ENCODE measurements at places on chromosomes 16 and 17.

DNA sequence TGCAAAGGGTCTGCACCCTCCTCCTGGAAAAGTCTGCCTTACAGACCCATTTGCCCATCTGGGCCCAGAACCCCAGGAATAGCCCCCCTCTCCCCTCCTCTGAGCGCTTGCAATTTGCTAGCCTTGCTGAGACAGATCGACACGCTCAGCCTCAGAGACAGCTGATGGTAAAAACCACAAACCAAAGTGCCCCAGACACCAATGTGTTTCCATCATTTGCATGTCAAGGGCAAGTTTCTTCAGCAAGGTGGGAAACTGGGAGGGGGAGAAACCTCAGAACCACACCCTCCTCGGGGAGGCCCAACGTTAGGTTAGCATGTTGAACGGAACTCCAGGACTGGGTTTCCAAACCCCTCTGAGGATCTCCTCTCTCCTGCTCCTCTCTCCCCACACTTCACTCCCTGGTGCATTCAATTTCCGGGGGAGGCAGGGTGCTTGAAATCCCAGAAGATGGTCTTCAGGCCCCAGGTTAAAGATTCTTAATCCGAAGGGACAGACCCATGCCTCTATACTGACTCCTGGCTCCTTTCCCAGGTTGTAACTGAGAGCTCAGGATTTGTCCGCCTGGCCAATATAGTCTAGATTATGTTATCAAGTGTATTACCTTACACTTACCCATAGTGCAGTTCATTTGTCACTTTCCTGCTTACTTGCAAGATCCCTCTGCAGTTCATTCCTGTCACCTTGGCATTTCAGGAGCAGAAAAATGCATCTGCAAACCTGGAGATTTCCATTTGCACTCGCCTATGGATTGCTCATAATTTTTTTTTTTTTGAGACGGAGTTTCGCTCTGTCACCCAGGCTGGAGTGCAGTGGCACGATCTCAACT is 1.3 kb upstream of the CUEDC1 start:
- peak; percentile 25 for DNase-seq

- no peak for DNase-seq
Measured at GRCh38 chr16:30569746-30570635, 1.5 kb downstream of the ZNF688 start.

DNA sequence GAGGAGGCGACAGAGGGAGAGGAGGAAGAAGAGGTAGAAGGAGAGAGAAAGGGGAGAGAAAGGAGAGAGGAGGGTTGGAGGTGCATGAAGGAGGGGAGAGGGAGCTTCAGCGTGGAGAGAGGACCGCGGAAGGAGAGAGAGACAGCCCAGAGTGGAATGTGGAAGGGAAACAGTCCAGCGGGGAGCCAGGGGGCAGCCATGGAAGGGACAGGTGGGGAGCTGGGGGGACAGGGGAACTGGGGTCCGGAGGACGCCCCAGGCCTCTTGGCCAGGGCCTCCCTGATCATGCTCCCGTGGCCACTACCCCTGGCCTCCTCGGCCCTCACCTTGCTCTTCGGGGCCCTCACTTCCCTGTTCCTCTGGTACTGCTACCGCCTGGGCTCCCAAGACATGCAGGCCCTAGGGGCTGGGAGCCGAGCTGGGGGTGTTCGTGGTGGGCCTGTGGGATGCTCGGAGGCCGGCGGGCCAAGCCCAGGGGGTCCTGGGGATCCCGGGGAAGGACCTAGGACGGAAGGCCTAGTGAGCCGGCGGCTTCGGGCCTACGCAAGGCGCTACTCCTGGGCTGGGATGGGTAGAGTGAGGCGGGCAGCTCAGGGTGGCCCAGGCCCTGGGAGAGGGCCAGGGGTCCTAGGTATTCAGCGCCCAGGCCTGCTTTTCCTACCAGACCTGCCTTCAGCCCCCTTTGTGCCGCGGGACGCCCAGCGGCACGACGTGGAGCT is 759 bp downstream of the ASPHD1 start:
- DNase-seq = no peak

GRCh38 chr17:5631958-5632590 is 47.8 kb upstream of the NLRP1 start:
- no peak for DNase-seq

DNA sequence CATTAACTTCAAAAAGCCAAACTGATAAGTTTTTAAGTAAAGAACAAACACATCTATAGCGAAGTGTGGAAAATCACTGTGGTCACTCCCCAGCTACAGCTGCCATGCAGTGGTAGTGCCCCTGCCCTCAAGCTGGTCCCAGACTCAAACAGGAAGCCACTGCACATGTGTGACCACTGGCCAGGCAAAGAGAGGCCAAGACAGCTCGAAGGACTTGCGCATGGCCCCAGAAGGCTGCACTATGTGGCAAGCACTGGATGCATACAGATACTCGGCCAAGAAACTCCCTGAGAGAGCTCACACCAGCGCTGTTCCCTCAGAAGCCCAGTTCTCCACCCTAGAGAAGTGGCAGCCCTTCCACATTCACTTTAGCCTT is 82.4 kb downstream of the ANKRD11 start:
- no peak for DNase-seq

DNA sequence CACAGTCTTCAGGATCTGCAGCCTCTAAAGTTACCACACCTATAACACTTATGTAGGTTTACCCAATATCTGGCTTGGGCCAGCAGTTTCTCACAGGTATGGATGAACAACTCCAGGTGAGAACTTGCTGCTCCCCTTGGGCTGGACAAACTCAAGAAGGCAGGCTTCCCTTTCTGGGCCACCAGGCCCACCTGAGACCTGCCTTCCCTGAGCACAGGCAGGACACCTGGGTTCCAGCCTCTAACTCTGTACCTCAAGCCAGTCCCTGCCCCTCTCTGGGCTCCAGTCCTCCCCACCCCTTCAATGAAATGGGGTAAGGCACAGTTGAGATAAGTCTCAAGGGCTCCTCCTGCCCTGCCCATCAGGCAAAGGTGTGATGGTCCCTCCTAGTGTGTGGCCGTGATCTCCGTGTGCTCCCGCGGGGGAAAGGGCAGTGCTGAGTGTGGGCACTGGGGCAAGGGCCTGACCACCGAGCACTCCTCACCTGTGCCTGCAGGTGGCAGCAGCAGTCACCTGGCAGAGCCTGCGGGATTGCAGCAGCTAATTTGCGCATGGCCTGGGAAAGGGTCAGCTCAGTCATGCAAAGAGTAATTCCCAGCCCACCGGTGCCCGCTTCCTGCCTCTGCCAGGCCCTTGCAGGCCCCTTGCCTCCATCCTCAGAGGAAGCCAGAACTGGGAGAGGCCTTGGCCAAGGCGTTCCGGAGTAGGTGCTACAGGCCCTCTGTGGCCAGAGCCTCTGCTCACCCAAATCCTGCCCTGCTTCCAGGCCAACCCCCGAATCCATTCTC is 28.2 kb upstream of the ADGRG1 start:
- DNase-seq = peak; percentile 42

DNA sequence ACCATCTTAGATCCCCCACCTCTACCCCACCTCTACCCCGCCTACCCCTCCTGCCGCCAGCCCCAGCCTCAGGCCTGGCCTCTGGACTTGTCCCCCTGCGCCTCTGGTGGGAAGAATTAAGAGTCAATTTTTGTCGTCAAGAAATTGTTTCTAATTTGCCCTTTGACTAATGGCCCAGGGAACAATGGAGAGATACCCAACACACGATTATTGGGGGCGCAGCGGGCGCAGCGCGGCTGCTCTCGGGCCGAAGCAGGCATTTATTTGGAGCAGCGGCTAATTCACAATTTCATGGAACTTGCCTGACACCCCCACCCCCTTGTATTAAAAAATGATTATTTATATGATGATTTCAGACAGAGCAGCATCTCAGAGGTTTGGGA is 4.4 kb upstream of the BAHCC1 start:
- no peak for DNase-seq

GRCh38 chr16:66881014-66881417 is 701 bp downstream of the PDP2 start:
- DNase-seq = peak; percentile 22

GRCh38 chr16:48373258-48374029 is 11.8 kb downstream of the SIAH1 start:
- DNase-seq = no peak

- DNase-seq = no peak
Measured at GRCh38 chr16:26525856-26526255, 540.9 kb upstream of the C16orf82 start.

DNA sequence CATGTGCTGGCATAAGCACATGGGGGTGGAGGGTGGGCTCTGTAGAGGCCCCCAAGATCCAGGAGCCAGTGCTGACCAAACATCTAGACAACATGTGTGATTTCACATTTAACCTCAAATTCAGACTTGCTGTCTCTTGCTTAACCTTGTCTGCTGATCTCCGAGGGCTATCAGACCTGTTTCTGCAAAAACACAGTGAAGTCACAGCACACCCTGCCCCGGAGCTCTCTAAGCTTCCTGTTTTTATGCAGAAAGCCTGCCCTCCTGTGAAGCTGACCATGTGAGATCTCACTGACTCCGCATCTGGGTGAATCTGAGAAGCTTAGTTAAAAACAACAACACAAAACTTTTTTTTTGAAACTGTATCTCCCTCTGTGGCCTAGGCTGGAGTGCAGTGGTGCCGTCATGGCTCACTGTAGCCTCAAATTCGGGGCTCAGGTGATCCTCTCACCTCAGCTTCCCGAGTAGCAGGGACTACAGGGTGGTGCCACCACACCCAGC is 6.6 kb upstream of the DPEP2 start:
- DNase-seq = peak; percentile 21

- DNase-seq = no peak
Measured at GRCh38 chr17:69044371-69044770, 16.4 kb downstream of the ABCA9 start.

GRCh38 chr17:14446825-14447224 is 145.9 kb downstream of the HS3ST3B1 start:
- DNase-seq = no peak

GRCh38 chr16:52256310-52257078 is 290.4 kb downstream of the TOX3 start:
- DNase-seq = no peak

DNA sequence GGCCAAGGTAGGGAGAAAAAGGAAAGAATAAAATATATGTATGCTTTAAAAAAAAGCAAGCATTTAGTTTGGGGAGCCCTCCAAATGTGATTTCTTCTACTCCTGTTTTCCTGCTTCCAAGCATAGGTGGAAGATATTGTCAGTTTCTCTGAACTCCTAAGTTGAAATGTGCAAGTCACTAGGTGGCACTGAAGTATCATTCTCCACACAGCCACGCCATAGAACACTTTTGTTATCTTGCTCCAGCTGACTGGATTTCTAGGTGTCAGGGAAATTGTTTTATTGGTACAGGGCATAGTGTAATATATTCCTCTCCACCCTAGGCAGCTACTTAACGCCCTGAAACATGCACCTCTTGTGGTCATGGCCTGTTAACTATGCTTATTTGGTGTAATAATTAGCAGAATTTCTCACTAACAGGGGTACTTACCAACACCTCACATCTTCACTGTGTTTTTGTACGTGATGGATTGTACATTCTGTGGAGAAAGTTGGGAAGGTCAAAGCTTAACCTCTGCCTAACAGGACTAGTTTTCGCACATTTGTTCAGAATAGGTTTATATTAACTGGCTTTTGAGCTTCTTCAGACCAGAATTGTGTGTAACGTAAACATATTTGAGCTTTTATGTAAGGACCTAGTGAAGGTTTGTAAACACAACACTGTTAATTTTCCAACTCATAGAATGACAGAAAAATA is 69.3 kb downstream of the FTO start:
- DNase-seq = no peak

- DNase-seq = peak; percentile 62
Measured at GRCh38 chr16:83956336-83957289, 3.6 kb downstream of the OSGIN1 start.

DNA sequence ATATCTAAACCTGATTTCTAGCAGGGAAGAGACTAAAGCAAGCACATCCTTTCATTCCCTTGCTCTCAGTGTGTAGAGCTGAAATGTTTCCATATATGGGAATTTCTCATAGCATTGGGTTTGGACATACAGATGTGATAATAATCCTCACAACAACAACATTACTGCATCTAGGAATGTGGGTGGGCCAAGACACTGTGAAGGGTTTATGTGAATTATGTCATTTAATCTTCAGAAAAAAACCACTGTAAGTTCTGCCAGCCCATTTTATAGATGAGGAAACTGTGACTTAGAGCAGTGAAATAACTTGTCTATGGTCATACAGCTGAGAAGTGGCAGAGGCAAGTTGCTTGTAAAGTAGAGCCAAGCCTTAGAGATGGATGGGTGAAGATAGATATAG is 5.2 kb downstream of the OMG start:
- DNase-seq = no peak

DNA sequence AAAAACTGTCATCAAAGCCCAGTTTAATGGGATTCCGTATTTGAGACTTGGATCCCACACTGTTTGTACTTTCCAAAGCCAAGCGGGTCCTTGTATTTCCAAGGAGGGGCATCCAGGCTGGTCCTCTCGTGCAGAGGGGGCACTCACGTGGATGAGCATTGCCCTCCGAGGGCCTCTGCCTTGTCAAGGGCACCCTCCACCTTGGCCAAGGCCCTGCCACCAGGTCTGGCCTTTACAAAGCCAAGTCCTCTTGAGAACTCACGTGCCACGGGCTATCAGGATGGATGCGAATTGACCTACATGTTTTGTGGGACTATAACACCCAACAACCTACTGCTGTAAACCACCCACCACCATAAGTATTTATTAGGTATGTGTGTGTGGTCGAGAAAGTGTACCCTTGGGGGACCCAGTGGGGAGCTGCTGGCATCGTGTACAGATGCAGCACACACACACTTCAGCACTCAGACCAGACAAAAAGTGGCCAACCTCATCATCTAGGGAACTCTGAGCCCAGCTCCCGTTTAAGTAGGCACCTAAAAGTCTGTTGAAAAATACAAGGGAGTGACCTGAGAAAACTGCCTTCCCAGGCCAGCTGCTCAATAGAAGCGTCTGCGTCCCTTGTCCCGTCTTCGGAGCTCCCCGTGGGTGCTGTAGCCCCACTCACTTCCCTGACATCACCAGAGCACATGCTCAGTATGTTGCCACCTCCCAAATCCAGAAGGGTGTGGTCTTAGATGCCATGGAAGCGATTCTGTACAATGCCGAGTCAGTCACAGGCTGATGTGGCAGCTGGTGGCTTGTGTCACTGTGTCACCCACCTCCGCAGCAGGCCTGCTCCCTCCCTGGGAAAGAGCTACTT is 12.9 kb downstream of the MAP1LC3B start:
- DNase-seq = no peak

Measured in stimulated activated CD4-positive, alpha-beta T cell treated with anti-CD3 and anti-CD28 coated beads, Interleukin-4, amount 100 ng/mL, for 4 hours (primary cell).